ENCODE measurements at places on chromosomes 6 and 20. TPM values are rescaled to one million over a fixed set of nuclear protein-coding genes. Genes with fewer than 3 reads are reported as not detected.

CDSN gene
- not detected for polyA plus RNA-seq

EPB41L1 gene
- polyA plus RNA-seq, result 0.90 TPM

- no peak overlapping the region for H3K27ac ChIP-seq
- H3K27me3 ChIP-seq, result no peaks in the 10 kb centered on the region
- no peaks in the 10 kb centered on the region for H3K4me1 ChIP-seq
- DNase-seq, result no peak
Measured at GRCh38 chr6:109393157-109393885, 11.1 kb upstream of the CD164 start.

GRCh38 chr6:25017932-25018567 is 82.3 kb upstream of the RIPOR2 start:
- H3K27me3 ChIP-seq, result no peaks in the 10 kb centered on the region
- no peak overlapping the region for H3K27ac ChIP-seq
- H3K36me3 ChIP-seq, result no peaks in the 10 kb centered on the region
- no peaks in the 10 kb centered on the region for H3K4me1 ChIP-seq
- no peak overlapping the region for H3K4me3 ChIP-seq

DNA sequence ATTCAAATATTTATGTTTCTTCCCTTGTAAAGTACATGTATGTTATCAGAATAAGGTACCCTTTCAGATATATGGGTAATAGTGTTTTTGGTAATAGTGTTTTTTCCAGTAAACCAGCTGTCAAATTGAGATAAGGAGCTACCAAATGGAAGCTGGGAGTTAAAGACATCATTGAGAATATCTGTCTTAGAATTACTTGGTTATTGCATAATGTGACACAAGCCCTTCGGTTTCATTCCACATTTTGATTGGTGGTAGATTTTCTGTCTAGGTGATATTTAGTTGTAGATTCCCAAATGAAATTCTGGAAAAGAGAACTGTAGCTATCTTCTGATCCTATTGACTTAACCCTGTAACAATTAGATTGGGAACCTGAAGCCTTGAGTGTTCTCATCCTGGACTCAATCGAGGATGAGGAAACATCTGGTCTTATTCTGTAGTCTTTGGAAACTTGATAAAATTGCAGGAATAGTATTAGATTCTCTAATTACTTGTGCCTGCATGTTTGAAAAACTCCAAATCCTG is 75.1 kb upstream of the SYNJ2 start:
- H3K27ac ChIP-seq, result peak overlapping the region; percentile 26
- no peak overlapping the region for H3K4me3 ChIP-seq
- no peaks in the 10 kb centered on the region for H3K4me1 ChIP-seq

GRCh38 chr20:37350649-37351574 is 5.0 kb downstream of the SRC start:
- H3K27me3 ChIP-seq, result no peaks in the 10 kb centered on the region
- H3K36me3 ChIP-seq, result no peaks in the 10 kb centered on the region
- no peak for DNase-seq
- H3K4me1 ChIP-seq, result peaks cover 18% of the 10 kb centered on the region
- H3K27ac ChIP-seq, result no peak overlapping the region

CLIC5 gene
- not detected for polyA plus RNA-seq

- no peak overlapping the region for H3K4me3 ChIP-seq
- H3K27me3 ChIP-seq, result no peaks in the 10 kb centered on the region
- no peaks in the 10 kb centered on the region for H3K36me3 ChIP-seq
- H3K27ac ChIP-seq, result no peak overlapping the region
- H3K4me1 ChIP-seq, result no peaks in the 10 kb centered on the region
- no peak for DNase-seq
Measured at GRCh38 chr6:40125680-40126394, 191.6 kb upstream of the MOCS1 start.

DNA sequence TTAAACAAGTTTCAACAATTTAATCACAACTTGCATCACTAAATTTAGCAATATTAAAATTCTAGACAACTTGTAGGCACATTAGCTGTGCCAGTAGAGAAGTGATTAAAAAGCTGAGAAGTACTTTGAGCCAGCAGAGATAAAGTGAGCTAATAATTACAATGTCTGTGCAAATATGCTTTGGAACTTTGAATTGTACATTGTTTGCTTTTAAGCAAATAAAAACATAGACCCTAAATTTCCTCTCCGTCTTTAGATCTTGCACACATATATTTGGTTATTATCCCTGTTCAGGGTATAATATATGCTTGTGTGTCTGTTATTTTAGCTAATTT is 44.2 kb upstream of the DEFB112 start:
- no peak for DNase-seq
- H3K27me3 ChIP-seq, result no peaks in the 10 kb centered on the region
- no peaks in the 10 kb centered on the region for H3K36me3 ChIP-seq
- no peak overlapping the region for H3K27ac ChIP-seq

TMEM151B gene
- not detected for polyA plus RNA-seq

MLIP gene
- polyA plus RNA-seq, result not detected

- H3K36me3 ChIP-seq, result peaks cover 25% of the 10 kb centered on the region
- no peak overlapping the region for H3K4me3 ChIP-seq
- no peaks in the 10 kb centered on the region for H3K27me3 ChIP-seq
- peak overlapping the region; percentile 8 for H3K27ac ChIP-seq
- no peak for DNase-seq
Measured at GRCh38 chr6:108565091-108565766, 4.5 kb downstream of the FOXO3 start.

GRCh38 chr20:50948132-50948785 is 10.1 kb downstream of the DPM1 start:
- no peaks in the 10 kb centered on the region for H3K4me1 ChIP-seq
- no peaks in the 10 kb centered on the region for H3K27me3 ChIP-seq
- peaks cover 89% of the 10 kb centered on the region for H3K36me3 ChIP-seq

- no peak overlapping the region for H3K4me3 ChIP-seq
- H3K36me3 ChIP-seq, result no peaks in the 10 kb centered on the region
- H3K4me1 ChIP-seq, result no peaks in the 10 kb centered on the region
- DNase-seq, result no peak
- no peak overlapping the region for H3K27ac ChIP-seq
Measured at GRCh38 chr20:47124181-47124717, 229.6 kb downstream of the EYA2 start.

DNA sequence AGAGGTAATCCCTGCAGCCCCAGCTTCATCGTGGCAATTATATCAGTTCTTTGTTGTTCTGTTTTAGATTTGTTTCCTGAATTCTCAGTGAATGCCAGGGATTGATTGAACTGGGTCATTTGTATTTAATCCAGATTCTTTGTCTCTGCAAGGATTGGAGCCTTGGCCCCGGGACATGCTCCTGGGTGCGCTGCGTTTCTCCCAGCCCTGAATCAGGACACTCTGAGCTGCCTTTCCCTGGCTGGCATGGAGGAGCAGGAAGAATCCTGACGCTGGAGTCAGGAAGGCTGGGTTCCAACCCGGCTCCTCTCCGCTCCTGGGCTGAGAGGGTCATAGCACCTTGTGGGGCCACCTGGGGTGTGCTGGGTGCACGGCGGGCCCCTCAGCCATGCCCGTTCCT is 545.6 kb downstream of the QKI start:
- H3K4me1 ChIP-seq, result no peaks in the 10 kb centered on the region
- no peak for DNase-seq
- peaks cover 30% of the 10 kb centered on the region for H3K27me3 ChIP-seq
- H3K27ac ChIP-seq, result no peak overlapping the region

DNA sequence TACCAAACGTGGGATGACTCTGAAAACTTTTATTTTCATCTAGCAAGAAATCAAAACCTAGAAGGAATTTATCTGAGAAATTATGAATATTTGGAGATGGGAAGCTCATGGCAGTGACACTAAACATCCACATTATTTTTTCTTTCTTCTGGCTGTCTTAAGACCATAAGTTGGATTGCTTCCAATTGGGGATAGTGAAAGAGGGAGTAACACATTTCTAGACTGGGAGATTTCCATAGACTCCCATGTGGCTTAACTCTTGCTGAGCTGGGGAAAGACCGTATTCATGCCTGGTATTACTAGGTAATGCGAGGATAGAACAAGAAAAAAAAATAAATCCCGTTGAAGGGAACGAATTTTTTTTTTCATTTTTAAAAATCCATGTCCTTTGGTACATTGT is 120.0 kb downstream of the UTRN start:
- H3K4me1 ChIP-seq, result no peaks in the 10 kb centered on the region
- peaks cover 4% of the 10 kb centered on the region for H3K27me3 ChIP-seq
- no peak overlapping the region for H3K27ac ChIP-seq
- H3K4me3 ChIP-seq, result no peak overlapping the region

- no peaks in the 10 kb centered on the region for H3K36me3 ChIP-seq
- H3K4me3 ChIP-seq, result no peak overlapping the region
- no peak for DNase-seq
- H3K4me1 ChIP-seq, result no peaks in the 10 kb centered on the region
Measured at GRCh38 chr6:122589115-122589514, 21.1 kb upstream of the PKIB start.

Measured in K562 (cell line).